Stimulated activated CD4-positive, alpha-beta T cell treated with anti-CD3 and anti-CD28 coated beads, Interleukin-12 subunit alpha, Interleukin-12 subunit beta, amount 100 ng/mL, for 48 hours (primary cell): ENCODE measurements at places on chromosomes 6 and 20.

DNA sequence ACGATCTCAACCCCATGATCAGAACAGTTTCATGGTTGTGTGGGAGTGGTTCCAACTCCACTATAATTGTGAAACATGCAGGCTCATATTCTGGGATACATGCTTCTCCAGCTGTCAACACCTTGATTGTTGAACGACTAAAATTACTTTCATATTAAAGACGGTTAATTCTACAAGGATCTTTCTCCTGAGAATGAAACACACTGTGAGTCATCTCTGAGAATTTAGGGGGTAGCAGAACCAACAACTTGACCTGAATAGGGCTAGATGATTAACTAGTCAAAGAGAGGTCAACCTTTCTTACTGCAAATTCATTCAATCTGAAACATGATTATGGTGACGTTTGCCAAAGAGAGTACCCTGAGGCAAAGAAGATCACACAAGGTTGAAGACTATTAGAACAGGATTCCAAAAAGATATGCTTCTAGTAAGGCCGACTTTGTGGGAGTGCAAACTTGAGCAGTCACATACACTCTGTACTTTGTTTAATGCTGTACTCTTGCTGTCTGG, 175.2 kb upstream of the CITED2 start:
- no peak for DNase-seq

DNA sequence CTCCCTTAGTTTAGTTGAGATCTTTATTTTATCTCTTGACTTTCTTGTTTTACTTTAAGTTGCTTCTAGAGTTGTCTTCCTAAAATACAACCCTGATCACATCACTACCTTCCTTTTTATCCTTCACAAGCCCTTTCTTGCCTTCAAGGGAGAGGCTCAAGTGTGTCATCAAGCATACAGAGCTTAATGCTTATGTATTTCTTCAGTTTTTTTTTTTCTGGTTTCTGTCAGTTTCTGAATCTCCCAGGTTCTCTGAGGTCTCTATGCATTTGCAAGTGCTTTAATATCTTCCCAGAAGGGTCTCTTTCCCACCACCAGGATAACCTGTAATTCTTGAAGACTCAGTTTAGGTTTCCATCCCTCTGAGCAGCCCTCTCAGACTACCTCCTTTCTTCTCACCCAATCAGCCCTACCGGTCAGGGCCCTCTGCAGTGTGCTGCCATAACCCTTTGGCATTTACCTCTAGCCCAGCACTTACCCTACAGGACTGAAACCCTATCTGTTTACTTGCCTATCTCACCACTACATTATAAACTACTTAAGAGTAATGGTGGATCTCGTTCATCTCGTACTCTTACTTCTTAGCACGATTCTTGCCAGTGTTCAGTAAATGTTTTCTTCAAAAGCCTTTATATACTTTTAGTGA, 36.9 kb downstream of the EYA4 start:
- no peak for DNase-seq

DNA sequence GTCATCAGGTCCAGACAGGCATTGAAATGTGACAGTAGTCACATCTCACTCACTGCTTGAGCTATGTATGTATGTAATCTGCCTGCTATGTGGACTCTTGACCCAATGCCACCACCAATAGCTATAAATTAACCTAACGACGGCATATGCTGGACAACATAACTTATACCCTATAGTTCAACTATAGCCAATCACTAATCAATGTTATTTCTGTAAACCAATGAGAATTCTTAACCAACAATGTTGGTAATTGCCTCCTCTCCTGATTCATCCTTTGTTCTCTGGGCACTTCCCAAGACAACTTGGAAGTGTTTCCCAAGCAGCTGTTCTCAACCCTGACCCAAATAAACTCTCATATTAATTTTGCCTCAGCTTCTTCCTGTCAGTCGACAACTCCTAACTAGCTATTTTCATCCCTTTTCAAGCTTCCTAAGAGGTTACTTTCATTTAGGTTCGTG, 24.1 kb upstream of the SERPINB1 start:
- DNase-seq, result no peak

- no peak for DNase-seq
Measured at GRCh38 chr20:46205349-46205748, 87.2 kb downstream of the CD40 start.

- DNase-seq, result peak; percentile 14
Measured at GRCh38 chr20:36093025-36093803, 61.3 kb upstream of the EPB41L1 start.

DNA sequence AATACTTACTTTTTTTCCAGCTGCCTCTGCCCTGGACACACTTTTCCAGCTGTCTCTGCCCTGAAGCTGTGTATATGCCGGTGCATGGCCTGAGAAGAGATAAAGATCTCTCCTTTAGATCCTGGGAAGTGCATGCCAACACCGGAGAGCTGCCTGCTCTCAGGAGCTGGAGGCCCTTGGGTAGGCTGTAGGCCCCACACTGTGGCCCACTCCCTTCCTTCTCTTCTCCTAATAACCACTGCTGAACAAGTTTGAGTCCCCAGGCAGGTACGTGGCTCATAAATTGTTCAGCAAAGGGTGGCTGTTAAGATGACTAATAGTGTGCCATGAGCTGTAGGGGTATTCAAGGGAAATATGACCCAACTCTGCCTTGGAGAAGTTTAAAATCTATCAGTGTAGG, 102.5 kb downstream of the CD24 start:
- DNase-seq, result no peak

DNA sequence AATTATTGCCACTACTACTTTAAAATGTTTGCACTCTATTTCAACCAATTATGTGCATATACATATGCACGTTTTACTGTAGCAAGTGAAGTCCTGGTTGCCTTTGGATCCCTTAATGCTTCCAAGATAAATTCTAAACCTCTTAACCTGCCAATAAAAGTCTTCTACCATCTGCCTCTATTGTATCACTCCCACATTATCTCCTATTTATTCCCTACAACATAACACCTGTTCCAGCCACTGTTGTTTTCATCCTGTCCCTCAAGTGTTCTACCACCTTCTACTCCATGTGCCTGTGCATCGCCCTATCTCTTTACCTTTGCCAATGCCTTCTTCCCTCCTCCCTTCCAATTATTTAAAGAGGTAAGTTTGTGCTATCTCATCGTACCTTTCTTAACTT, 499.0 kb upstream of the RNF217 start:
- DNase-seq, result no peak

GRCh38 chr20:7207186-7207798, 439.8 kb downstream of the BMP2 start:
- no peak for DNase-seq

GRCh38 chr20:43722153-43722505, 4.7 kb downstream of the GTSF1L start:
- DNase-seq, result peak; percentile 19

DNA sequence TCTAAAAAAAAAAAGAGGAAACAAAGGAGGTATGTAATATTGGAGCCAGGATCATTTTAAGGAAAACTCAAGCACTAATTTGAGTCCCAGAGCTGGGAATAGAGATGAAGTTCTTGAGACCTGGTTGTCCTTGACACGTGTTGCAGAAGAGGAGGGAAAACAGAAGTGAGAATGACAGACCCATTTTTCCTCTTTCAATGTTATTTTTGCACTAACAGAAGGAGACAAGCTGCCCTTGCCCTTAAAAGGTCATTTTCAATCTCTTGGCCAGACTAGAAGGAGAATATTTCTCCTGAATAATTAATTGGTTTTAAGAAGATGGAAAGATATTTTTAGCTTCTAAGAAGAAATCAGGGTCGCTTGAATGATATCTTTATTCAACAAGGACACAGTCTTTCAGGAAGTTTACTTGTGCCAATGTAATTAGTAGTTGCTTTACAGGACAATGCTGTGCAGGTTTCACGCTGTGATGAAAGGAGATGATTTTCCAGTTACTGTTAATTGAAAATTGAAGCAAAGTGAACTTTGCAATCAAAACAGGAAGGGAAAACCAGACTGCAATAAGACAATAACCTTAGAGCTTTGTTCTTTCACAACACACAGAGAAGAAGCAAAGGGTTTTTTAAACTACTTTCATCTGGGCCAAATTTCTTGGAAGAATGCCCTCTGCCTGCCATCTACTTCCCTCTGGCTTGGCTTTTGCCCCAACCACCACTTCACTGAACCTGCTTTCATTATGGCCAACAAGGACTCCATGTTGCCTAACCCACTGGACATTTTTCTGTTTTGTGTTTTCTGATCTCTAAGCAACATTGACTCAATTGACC, 107.8 kb upstream of the SHLD1 start:
- DNase-seq, result no peak

GRCh38 chr6:101434601-101435000, 41.1 kb downstream of the GRIK2 start:
- no peak for DNase-seq

DNA sequence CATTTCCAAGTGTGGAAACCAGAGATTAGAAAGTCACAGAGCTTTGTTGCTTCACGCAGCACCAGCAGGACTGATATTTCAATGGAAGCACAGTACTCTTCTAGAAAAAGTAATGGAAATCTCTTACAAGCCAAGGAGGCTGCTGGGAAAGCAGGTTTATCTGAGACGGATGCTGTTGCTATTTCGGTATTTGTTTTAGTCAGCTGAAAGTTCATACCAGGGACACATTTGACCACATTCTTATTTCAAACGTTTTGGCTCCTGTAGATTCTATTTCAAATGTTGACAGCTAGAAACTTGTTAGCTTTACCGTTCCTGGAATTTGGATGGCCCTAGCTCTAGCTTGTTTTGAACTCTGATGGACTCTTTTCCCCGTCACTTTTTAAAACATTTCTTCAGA, 3.7 kb upstream of the TMEM242 start:
- no peak for DNase-seq

GRCh38 chr20:51960047-51960675, 157.8 kb upstream of the SALL4 start:
- no peak for DNase-seq

GRCh38 chr20:46695892-46696291, 6.6 kb upstream of the TP53RK start:
- DNase-seq, result no peak

DNA sequence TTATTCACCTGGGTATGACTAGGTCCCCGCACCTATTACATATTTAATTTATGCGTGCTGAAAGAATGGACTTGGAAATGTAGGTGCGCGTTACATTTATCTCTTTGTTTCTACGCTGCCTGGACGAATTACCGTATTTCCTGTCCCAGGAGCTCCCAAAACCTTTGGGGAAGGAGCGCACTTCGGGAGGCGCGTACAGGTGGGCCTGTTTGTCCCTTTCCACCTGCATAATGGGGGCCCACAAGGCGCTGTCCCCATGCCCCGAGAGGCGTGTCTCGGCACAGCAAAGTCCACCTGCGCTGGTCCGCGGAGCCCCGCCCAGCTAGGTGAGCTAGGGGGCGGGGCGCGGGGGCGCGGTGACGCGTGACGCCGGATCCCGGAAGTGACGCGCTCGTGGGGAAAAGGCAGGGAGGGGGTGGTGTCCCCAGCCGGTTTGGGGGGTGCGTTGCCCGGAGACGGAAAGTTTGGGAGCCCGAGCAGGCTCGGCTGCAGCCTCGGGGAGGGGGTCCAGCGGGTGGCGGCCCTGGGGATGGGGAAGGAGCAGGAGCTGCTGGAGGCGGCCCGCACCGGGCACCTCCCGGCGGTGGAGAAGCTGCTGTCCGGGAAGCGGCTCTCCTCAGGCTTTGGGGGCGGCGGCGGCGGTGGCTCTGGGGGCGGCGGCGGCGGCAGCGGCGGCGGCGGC, at the start of gene ANKS1A:
ANKS1A (plus strand) TSS at position 382 of the 682 bp plus-strand sequence; CDS start at position 530, 148 bp downstream.
- DNase-seq, result peak; percentile 86

- no peak for DNase-seq
Measured at GRCh38 chr6:34301408-34301807, 52.6 kb upstream of the SMIM29 start.

- DNase-seq, result peak; percentile 72
Measured at GRCh38 chr6:33014841-33015634, 5.6 kb upstream of the HLA-DOA start.

DNA sequence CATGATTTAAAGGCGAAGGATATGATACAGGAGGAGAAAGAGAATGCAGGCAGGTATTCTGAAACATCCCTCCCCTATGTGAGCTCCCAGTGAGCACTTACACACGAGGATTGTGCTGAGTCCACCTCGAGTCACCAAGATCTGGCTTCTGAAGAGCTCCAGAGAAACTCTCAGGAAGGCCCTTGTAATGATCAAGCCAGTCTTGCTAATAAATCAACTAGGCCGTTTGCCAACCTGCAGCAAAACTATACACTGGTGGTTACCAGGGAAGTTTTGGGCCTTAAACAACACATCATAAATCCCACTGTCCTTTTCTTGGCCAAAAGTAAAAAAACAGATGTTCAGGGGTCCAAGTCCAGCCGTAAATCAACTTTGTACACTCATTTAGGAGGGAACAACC, 79.2 kb downstream of the STXBP5 start:
- no peak for DNase-seq

DNA sequence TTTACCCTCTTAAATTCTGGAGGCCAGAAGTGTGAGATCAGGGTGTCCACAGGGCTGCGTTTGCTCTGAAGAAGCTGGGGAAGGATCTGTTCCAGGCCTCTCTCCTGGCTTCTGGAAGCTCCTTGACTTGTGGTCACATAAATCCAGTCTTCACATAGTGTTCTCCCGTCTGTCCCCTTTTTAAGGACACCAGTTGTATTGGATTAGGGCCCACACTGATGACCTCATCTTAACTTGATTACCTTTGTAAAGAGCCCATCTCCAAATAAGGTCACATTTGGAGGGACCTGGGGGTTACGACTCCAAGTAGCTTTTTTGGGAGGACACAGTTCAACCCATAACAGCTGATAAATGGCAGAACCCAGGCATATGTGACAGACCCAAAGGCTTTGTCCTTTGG, 20.0 kb upstream of the WFDC2 start:
- no peak for DNase-seq

- DNase-seq, result no peak
Measured at GRCh38 chr6:68777956-68778355, 142.9 kb downstream of the ADGRB3 start.

- DNase-seq, result no peak
Measured at GRCh38 chr6:38187811-38188590, 368.5 kb downstream of the ZFAND3 start.

- DNase-seq, result peak; percentile 6
Measured at GRCh38 chr6:146700078-146700686, 101.4 kb downstream of the ADGB start.

DNA sequence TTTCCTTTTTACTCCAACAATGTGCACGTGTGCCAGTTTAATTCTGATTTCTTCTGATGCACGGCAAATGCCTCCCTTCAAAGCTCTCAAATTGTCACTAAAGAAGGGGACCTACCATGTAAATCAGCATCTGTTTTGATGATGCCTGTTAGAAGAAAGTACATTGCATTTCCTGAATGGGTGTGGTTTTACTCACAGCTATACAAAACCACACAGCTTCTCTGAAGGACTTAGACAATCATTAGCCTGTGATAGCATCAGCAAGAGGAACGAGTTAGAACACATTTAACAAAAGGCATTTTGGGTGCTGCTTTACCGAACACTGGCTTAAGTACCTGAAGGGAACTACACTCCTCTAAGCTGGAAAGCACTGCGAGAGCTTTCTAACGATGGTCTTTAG, 109.4 kb downstream of the ATXN1 start:
- DNase-seq, result no peak
